ENCODE measurements at places on chromosomes 4 and X. TPM values are rescaled to one million over a fixed set of nuclear protein-coding genes. Genes with fewer than 3 reads are reported as not detected.

DNA sequence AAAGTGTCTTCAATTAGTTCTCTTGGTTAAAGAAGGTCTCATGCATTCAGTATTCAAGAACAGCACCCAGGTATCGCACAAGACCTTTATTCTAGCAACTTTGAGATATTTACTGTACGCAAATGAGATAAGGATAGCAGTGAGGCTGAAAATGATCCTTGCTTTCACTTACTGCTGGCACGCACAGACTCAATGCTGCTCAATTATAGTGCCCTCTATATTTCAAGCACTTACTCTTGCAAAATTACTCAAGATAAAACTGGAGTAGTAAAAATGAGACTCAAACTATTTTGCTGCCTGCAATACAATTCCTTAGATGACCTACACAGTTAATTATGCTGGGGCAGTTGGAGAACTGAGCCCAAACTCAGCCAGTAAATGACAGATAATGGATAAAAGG, 60.9 kb downstream of the ADGRA3 start:
- no peak for DNase-seq

DNA sequence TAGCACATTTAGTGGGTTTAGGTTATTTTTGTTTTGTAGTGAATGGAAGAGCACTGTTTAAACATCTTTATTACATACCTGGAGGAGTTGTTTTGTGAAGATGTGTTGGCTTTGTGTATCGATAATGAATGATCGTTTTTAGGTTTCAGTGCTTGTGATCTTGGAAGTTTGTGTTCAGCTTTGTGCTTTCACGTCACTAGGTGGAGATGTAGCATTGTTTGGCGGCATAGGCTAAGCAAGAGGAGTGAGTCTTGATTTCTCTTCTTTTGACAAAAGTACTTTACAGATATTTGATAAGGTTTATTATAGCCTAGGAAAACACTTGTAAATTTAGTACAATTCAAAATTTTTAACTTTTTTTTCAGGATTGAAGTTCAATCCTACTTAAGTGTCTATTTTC, 50.4 kb downstream of the PDK3 start:
- DNase-seq, result no peak

- DNase-seq, result peak; percentile 35
These were observed 220.7 kb upstream of the EMCN start for GRCh38 chr4:100738196-100739165.

GRCh38 chrX:107627838-107628661, at the start of gene PRPS1:
Gene PRPS1, plus strand, starts transcription at chrX:107628510. Its CDS starts 119 bp downstream, at chrX:107628629.
- DNase-seq, result peak; percentile 93

GRCh38 chrX:40244980-40245379, 147.2 kb upstream of the BCOR start:
- DNase-seq, result no peak

DNA sequence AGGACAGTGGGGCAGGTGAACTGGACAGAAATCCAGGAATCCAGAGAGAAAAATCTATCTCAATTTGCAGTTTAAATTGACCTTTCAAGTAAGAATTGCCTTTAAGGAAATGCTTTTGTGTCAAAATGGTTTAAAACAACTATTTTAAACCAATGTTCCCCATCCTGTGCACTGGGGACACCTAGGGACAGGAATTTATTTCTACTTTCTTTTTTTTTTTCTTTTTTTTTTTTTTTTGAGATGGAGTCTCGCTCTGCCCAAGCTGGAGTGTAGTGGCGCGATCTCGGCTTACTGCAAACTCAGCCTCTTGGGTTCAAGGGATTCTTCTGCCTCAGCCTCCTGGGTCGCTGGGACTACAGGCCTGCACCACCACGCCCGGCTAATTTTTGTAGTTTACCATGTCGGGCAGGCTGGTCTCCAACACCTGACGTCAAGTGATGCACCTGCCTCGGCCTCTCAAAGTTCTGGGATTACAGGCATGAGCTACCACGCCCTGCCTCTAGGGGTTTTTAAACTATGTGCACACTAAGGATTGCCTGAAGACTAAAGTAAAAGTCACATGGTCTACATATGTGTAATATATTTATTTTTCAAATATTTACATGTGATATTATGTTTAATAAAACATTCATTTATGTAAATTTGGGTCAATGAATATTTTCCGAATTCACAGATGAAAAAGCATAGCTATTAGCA, 1213.4 kb downstream of the STIM2 start:
- DNase-seq, result peak; percentile 15

The GABRA4 gene
- total RNA-seq, result not detected

The ZNF732 gene
- total RNA-seq, result not detected
